ENCODE measurements at places on chromosomes 3 and 15.

- DNase-seq, result no peak
Measured at GRCh38 chr15:63244976-63245645, 32.3 kb upstream of the APH1B start.

- DNase-seq, result peak; percentile 30
Measured at GRCh38 chr15:49494842-49495241, 71.8 kb downstream of the FGF7 start.

GRCh38 chr3:72658466-72659100 is 189.7 kb downstream of the SHQ1 start:
- DNase-seq, result peak; percentile 76

DNA sequence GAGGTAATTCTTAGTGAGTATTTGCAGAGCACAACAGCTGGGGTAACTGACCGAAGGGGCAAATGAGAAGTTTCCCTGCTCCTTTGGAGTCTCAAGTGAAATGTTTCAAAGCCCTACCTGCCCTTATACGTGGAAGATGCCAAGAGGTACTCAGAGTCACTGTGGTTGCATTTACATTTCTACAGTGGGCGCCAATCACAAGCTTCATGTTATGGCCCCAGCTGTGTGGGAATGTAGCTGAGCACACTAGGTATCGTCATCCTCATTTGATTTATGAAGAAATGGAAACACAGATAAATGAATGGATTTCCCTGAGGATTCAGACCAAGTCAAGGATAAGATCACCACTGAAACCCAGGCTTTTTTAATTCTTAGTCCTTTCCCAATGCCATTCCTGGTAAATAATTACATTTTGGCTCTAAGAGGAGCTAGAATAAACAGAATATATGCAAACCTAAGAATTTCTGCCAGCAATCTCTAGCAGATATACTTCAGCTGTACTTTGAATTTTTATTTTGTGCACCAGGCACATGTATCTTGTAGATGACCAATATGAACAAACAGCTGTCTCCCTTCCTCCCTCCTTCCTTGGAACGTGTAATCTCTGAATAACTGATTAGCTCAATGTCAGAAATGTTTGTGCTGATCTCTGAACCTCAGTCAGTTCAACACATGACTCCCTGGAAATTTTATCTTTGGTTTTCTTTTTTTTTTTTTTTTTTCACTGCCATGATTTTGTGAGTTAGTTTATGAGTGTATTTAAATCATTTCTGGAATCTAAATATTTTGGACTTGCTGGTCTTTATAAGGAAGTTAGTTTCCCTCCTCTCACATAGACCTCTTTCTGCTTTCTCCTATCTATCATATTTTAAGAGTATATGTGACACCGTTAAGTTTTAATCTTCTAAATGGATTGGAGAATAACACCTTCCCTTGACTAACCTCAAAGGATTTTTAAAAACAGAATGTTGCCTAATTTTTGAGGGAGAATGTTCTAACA is 69.2 kb downstream of the MAP2K5 start:
- DNase-seq, result no peak

DNA sequence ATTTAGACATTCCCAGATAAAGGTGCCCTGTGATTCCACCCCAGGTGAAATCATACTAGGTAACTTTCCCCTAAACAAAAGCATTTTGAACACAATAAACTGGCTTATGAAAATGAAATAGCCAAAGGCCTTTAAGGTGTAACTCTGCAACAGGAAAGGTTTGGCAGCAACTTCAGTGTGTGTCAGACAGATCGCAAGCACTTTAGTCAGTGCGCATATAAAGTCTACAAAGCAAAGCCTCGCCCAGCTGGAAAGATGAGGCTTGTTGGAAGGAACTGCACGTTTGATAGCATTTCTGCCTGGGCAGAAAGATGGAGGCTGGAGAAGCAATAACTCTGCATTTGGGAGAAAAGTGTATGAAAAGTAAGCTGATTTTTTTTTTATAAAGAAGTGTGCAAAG is 57.9 kb downstream of the PRICKLE2 start:
- DNase-seq, result peak; percentile 90

GRCh38 chr3:115698851-115699591 is 75.7 kb downstream of the GAP43 start:
- peak; percentile 51 for DNase-seq

GRCh38 chr3:94179059-94179458 is 116.2 kb downstream of the NSUN3 start:
- no peak for DNase-seq

- DNase-seq, result no peak
Measured at GRCh38 chr15:51969728-51970127, 1.9 kb downstream of the LEO1 start.

DNA sequence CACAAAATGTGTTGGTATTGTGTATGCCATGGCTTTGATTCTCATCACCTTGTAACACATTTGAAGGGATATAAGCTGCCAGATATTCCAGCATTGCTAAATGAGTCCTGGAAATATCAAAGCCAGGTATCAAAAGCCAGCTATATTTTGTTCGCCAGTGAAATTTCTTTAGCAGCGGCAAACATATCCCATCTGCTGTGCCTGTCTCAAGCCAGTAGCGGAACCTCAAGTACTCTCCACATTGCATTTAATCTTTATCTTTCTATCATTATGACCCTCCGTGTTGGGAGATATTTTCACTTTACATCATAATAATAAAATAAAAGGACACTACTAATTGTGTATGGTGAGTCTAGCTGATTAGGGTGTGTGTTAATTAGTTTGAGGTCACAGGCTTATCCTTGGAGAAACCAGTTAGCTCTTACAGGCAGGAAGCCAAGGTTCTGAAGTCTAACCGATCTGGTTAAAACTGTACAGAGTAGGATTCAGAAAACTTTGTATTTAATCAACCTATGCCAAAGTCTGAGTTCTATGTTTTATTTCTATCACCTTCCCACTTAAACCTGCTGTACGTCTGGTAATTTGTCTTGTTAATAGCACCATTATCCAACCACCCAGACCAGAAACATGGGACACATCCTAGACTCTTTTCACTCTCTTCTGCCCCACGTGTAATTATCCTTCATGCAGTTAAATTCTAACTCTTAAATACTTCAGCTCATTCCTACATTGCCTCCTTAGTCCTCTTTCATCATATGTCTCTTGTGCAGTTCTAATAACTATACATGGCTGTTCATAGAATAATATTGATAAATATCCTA is 14.5 kb downstream of the TIPARP start:
- DNase-seq, result no peak

- no peak for DNase-seq
Measured at GRCh38 chr15:82812994-82813393, 3.6 kb downstream of the WHAMM start.

DNA sequence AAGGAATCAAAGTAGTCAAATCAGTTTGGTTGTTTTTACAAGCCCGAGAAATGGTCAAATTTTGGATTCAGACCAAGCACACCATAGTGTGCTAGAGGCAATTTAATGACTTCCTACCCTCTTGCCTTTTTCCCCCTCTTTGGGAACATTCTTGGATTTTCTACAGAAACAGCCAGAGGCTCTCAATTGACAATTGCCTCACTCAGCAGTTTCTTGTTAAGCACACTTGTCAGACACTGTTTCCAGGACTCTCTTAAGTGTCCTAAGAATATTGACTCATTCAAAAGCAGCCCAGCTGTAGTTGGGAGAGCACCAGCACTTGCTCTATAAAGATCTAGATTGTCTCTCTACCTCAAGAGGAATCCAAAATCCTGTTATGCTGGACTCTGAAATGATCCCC is 1.5 kb upstream of the SLC35G2 start:
- DNase-seq, result peak; percentile 52

GRCh38 chr3:124113485-124113884 is 121.6 kb upstream of the ROPN1 start:
- DNase-seq, result no peak

DNA sequence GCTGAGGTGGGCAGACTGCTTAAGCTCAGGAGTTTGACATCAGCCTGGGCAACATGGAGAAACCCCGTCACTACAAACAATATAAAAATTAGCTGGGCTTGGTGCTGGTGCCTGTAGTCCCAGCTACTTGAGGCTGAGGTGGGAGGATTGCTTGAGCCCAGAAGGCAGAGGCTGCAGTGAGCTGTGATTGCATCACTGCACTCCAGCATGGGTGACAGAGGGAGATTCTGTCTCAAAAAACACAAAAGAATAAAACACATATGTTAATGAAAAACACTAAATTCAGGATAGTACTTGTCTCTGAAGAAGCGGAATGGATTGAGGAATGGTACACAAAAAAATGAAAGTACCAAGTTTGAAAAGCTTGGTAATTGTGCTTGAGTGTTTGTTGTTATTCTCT is 128.0 kb upstream of the PLXND1 start:
- no peak for DNase-seq

DNA sequence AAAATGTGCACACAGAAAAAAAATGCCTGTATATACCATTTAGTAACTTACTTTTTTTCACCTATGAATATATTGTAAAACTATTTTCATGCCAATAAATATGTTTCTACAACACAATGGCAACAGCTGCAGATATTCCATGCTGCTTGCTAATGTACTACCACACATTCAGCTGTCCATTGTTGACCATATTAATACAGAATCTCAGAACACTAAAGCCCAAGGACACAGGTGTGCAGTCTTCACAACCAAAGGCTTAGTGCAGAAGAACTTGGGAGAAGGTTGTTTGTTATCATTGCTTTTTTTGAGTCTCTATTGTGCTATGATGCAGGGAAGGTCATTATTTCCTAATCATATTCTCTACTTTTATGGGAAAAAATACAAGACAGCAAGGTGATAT is 79.6 kb downstream of the DIPK2A start:
- no peak for DNase-seq

DNA sequence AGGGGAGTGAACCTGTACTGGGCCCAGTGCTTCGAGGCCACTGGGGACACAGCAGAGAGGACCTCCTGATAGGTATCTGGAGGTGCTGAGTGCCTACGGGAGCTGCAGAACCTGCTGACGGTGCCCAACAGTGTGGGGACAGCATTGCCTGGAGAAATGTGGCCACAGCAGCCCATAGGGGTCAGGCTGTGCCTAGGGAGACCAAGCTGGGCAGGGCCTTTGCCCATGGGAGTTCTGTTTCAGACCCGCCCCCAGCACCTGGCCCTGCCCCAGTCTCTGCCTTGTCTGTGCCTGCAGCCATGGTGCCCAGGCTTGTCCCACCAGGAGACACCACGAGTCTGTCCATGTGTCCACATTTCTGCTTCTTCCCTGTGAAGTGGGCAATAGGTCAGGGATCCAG is 15.3 kb upstream of the RPL32 start:
- DNase-seq, result peak; percentile 65

DNA sequence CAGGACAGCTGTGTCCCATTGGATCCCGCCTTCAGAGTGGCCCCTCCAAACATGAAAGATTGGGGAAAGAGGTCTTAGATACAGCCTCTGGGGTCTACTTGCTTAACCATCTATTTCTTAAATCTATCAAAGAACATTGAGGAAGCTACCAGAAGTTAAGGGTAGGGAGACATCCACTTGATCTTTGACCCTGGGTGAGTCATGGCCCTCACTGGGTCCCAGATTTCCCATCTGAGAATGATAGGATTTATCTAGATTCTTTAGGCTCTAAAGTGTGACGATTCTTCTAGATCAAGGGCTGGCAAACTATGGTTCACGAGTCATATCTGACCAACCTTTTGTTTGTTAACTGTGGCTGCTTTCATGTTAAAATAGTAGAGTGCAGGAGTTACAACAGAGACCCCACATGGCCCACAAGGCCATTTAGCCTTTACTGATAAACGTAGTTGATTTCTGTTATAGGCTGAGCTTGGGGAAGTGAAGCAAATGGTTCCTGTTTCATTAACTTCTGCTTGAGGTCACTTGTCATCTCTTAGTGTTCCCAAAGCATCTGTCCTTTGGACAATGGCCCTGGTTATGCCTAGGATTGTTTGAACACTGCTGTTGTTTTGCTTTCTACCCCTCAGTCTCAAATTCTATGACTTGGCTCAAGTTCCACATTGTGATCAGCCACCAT is 8.0 kb downstream of the MUC13 start:
- DNase-seq, result no peak

DNA sequence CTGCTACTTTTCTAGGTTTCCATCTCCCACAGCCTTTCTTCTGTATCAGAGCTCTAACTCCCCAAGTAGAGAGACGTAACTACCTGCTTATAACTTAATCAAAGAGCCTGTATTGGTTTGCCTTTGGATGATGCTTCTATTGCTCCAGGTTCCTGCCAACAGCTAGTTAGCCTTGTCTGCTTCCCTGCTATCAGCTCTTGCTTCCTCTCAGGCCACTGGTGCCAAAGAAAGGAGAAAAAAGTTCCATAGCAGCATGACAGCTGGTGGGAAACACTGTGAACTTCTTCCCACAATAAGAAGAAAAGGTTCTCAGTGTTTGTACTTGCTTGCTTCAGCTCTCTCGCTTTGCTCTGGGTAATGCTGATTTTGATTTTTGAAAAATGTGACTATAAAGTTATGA is 206.6 kb downstream of the GBE1 start:
- DNase-seq, result no peak

DNA sequence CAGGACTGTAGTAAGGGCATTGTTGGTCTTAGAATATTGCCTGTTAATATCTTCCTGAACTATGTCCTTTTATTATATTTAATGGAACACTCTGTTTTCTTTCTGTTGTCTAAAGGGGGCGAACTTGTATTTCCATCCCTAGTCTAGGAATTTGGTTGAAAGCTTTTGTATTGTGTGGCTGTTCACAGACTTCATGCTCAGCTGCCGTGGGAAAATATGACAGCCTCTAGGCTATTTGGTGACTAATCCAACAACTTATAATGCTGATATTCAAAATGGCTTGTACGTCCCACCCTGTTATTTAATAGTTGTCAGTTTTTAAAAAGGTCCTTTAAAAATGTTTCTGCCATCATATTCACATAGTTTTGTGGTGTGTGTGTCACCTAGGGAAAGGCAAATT is 202.6 kb downstream of the KLHL25 start:
- peak; percentile 86 for DNase-seq

DNA sequence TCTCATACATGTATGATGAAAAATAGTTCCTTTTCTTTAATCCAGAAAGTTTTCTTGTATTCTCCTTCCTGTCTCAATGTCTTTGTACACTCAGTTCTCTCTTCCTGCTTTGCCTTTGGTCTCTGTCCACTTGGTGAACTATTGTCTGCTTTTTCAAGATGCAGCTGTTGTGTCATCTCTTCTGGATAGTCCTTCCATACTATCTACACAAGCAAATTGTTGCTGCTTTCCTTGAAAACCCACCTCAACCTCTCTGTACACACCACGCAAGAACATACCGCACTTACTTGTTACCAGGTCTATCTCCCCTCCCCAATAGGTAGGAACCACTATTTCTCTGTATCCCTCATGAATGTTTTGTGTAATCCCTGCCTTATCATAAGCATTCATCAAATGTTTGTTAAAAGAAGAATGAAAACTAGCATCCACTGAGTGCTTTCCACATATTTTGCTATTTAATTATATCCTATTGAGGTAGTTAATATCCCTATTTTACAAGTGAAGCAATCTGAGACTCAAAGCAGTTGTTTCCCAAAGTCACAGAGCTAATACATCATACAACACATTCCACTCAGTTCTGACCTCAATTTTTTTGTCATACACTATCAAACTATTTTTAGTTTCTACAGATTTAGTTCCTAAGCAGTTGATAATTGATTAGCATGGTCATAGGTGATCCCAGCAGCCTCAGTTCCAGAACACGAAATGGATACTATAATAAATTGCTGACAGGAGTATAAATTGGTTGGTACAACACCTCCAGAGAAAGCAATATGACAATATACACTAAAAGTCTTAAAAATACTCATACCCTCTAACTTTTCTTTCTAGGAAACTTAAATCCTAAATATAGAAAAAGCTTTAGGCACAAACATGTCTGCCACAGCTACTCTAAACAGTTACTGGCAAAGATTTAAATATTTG is 19.6 kb downstream of the HACL1 start:
- no peak for DNase-seq

- DNase-seq, result no peak
Measured at GRCh38 chr3:196987022-196987421, 18.4 kb upstream of the PIGZ start.

- no peak for DNase-seq
Measured at GRCh38 chr3:53122255-53122932, 7.8 kb downstream of the RFT1 start.
